ENCODE measurements at places on chromosomes 4 and X. TPM values are rescaled to one million over a fixed set of nuclear protein-coding genes. Genes with fewer than 3 reads are reported as not detected.
A peak's percentile ranks its signal among the peaks of the same experiment; 100 is the strongest.

DNA sequence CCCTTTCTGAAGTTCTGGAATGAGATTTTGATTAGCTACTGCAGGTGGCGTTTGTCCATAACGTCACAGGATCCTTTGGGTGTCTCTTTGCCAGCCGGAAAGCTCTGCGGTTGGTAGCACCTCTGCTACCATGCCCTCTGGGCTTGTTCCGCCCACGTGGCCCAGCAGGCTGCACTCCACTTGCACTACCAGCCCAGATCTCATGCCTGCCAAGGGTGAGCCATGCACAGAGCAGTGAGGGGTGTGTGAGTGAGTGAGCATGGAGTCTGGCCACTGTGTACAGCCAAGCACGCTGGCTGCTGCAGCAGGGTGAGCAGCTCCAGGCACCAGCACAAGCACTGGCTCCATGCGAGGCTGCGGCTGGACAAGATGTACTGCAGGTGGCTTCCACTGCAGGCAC lies 6.6 kb upstream of the HNRNPD start:
- DNase-seq = no peak

DNA sequence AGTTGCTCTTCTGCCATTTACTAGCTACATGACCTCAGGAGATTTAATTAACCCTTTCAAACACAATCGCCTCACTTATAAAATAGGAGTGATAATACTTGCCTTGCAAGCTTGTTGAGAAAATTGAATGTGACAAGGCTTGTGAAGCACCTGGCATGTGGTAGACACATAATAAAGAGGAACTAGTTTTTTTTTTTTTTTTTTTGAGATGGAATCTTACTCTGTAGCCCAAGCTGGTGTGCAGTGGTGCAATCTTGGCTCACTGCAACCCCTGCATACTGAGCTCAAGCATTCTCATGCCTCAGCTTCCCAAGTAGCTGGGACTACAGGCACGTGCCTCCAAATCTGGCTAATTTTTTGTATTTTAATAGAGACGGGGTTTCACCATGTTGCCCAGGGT lies 73.7 kb upstream of the STIM2 start:
- DNase-seq = no peak

DNA sequence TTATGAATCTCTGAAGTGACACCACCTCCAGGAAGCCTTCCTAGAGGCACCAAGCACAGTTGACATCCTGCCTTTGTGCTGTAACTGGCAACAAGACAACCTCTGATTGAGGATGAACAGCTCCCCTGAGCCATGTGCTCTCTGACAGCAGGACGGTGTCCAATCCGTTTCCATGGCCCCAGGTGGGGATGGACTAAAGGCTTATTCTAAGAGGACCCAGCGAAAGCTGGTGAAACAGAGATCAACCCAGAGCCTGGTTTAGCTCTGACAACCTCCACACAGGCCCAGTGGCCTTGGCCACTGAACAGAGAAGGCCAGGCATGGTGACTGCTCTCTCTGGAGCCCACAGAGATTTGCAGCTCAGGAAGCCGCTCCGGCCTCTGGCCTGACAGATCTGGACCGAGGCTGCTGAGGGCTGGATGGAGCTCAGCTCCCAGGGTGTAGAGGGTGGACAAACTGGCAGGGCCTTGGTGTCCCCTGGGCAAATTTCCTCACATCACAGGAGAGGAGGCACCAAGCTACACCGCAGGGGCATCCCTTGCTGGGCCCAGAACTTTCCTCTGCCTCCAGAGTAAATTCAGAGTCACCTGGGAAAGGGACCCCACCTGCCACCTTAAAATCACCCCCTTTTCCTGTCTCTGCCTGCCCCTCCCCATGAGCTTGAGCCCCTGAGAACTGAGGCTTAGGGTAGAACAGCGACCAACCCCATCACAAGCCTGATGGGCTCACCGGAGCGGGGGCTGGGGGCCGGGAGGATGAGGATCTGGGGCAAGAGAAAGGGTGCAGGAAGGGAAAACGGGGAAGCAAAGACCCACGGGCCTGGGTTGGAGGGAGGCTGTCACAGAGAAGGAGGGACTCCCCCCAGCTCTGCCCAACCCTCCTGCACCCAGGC lies 40.2 kb downstream of the HMX1 start:
- DNase-seq = no peak

DNA sequence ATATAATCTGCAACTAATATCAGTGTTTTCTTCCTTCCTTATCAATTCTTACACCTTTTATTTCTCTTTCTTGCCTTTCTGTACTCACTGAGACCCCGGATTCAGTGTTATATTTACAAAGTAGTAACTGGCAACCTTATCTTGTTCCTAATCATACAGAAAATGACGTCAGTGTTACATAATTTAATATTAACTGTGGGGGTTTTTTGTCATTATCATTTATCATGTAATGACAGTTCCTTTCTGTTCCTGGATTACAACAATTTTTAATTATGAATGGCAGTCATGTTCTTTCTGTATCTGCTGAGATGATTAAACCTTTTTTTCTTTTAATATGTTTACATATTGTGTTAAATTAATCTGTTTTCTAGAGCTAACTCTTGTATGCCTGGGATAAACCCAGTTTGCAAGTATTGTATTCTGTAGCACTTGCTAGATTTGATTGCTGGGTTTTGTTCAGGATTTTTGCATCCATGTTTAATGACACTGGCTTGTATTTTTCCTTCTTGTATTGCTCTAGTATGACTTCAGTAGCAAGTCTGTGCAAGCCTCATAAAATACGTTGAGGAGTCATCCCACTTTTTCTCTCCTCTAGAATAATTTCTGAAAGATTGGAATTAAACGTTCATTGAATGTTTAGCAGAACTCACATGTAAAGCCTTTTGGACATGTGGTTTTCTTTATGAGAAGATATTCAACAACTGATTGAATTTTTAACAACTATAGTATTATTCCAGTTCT lies 10.4 kb upstream of the HSPA4L start:
- DNase-seq = no peak

DNA sequence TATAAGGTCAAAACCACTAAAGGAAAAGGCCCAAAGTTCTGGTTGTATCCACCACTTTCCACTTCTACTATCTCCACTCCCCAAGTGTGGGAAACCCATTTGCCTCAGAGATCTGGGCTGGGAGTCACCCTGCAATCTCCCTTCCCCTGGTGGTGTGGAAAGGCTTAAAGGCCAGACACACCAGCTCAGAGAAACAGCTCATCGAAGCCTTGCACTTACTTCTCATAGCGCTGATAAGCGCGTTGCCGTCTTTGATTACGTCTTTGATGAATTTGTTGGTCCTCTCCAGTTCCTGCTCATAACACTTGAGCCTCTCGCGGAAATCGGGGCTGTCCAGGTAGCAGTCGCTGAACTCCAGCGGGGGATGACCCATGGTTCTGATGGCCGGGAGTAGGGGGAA lies 647 bp downstream of the OPHN1 start:
- peak; percentile 41 for DNase-seq

GRCh38 chr4:18100657-18101056 lies 79.1 kb upstream of the LCORL start:
- no peak for DNase-seq

DNA sequence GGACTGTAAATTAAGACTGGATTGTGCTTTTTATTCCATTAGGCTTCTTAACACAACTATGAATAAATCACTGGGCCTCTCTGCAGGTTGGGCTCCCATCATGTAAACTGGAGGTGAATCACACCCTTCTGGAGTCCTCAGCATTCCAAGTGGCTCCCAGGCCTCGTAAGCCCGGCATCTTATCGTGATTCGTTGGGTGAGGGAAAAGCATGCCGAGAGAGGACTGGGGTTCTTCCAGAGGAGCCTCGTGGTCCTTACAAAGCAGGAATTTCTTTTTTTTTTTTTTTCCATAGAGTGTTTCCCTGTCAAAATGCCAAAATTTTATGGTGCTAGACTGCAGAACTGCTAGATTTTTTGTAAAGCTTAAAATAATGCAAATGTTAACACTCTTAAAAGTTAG lies 20.0 kb downstream of the CLDN22 start:
- peak; percentile 32 for DNase-seq

- no peak for DNase-seq
Measured at GRCh38 chr4:152115794-152116193, 355.0 kb upstream of the GATB start.

DNA sequence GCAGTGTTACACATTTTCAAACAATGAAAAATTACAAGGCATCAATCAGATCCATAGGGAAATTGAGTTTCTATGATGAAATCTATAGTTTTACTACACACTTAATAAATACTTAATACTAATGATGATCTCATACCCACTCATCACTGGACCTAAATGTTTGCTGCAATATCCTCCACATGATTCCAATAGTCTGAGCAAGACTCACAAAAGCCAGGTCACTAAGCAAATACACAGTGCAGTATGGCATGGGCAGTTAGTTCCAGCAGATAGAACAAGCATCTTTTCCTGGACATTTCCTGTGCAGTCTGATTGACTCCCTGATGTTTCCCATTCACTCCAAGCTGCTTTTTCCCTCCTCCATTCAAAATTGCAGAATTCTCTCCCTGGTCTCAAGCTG lies 109.0 kb upstream of the ATOH1 start:
- DNase-seq = no peak

GRCh38 chr4:118888666-118889311 lies at the start of gene SYNPO2:
SYNPO2 (plus strand) TSS chr4:118888854; CDS start chr4:118889037, 183 bp downstream.
- peak; percentile 77 for DNase-seq

DNA sequence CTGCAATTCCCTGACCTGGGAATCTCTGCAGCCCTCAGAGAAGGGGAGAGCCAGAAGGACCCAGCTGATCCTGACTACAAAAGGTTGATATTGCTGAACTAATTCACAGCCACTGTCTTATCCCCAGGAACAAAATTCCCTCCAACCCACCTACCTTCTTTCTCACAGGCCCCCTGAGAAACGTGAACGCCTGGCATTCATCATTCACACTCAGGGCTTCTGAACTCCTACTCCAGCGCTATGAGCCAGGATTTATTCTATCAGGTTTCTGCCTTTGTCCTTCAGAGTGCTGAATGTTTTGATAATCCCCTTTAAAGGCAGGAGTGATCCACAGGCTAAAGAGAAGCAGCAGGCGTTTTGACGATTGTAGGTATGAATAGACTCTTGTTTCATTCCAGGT lies 76.5 kb downstream of the KCNIP4 start:
- DNase-seq = no peak

The DMD gene
- 4.9 TPM for total RNA-seq

The SRPX gene
- total RNA-seq = 45.2 TPM

The SRPK3 gene
- total RNA-seq = 0.20 TPM

The TMSB15A gene
- total RNA-seq = 21.5 TPM

The ZC4H2 gene
- total RNA-seq = 9.1 TPM
